GM23338 (cell line): ENCODE measurements at places on chromosomes 13 and 19. TPM values are rescaled to one million over a fixed set of nuclear protein-coding genes. Genes with fewer than 3 reads are reported as not detected.

ZNF723 gene
- total RNA-seq = 0.59 TPM in 1 of 2 replicates, not detected in the other

PDE4A gene
- 5.2 and 5.4 TPM in 2 replicates for total RNA-seq

ZNF546 gene
- total RNA-seq = 0.38 and 0.62 TPM in 2 replicates

TRIP10 gene
- total RNA-seq = 46.2 and 56.8 TPM in 2 replicates

LIG4 gene
- total RNA-seq = 4.9 and 5.6 TPM in 2 replicates

SIGLECL1 gene
- not detected in 2 replicates for total RNA-seq

TMEM238 gene
- total RNA-seq = 4.1 and 7.5 TPM in 2 replicates

TMEM255B gene
- total RNA-seq = 0.69 and 0.82 TPM in 2 replicates

ZNF792 gene
- total RNA-seq = 8.8 and 12.8 TPM in 2 replicates

ZNF729 gene
- not detected in 2 replicates for total RNA-seq

BEST2 gene
- total RNA-seq = 7.5 and 10.4 TPM in 2 replicates

MTUS2 gene
- 0.31 and 0.38 TPM in 2 replicates for total RNA-seq

MAP4K1 gene
- total RNA-seq = 7.7 and 11.8 TPM in 2 replicates

IFNL1 gene
- total RNA-seq = not detected in 2 replicates

EBI3 gene
- total RNA-seq = 0.52 TPM in 1 of 2 replicates, not detected in the other

PSG4 gene
- not detected in 2 replicates for total RNA-seq

SIGLEC11 gene
- not detected in 2 replicates for total RNA-seq

HSH2D gene
- total RNA-seq = 0.97 and 1.4 TPM in 2 replicates

ZNF285 gene
- 1.2 and 3.4 TPM in 2 replicates for total RNA-seq
